Epithelial cell of proximal tubule (primary cell): ENCODE measurements at places on chromosomes 7 and 10.

- no peak for DNase-seq
These were observed 421.4 kb upstream of the MGMT start for GRCh38 chr10:129045599-129045998.

DNA sequence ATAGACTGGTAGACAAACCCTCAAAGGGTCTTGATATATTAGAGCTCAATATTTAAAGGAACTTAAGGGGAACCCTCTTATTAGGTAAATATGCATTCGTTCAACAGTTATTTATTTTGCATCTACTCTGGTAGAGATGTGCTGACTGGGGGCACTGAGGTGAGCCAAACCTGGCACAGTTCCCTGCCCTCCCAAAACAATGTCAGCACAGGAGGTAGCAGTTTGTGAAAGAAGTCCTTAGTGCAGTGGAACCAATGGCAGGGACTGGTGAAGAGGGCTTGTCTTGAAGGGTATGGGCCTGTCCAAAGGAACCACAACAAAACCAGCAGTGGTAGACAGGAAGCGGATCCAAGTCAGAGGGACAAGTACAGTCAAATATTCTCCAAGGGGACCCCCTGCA is 32.6 kb upstream of the GPAM start:
- no peak for DNase-seq

- DNase-seq = no peak
These were observed 31.0 kb downstream of the MKI67 start for GRCh38 chr10:128095027-128095752.

- no peak for DNase-seq
These were observed 56.3 kb downstream of the ZMIZ1 start for GRCh38 chr10:79125092-79125491.

DNA sequence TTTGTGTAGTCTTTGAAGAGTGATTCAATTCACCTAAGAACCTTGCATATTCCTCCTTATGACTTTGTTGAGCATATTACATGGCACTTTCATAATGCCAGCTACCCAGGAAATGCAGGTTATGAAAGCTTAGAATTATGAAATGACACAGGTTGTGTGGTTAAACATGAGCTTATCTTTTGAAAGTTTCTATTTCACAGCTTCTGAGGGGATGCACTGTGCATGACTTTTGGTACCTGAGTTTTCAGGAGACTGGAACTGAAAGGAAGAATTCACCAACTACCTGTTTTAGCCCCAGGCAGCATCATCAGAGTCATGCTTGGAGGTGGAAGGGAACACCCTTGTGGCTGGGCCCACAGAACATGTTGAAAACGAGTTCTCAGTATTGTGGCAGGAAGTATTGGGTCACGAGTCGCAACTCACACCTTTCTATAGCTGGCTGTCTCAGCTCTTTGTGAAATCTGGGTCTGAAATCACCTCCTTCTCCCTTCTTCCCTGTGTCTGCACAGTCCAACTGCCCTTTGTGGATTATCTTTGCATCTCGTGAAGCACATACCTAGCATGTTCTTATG is 228.2 kb downstream of the PTEN start:
- DNase-seq = no peak

DNA sequence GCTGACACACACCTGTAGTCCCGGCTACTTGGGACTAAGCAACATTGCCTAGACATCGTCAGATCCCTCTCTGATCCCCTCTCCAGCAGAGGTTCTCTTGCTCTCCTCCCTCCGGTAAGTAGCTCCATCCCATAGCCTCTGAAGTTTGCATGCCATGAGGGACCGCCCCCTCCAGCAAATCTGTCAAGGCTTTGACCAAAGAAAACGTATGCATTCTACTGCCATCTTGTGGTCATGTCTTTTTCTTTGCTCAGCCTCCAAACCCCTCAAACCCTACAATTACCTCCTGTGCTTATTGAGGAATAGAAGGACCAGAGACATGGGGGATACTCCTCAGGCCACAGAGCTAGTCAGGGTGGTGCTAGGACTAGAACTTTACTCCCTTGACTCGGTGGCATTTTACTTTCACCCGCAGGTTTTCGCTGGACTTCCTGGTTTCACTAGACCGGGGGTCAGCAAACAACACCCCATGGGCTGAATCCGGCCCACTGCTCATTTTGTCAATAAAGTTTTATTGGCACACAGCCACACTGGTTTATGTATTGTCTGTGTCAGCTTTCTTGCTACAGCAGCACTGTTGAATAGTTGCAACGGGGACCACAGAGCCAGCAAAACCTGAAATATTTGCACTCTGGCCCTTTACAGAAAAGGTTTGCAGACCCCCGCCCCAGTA is 202.6 kb upstream of the FOXK1 start:
- peak; percentile 19 for DNase-seq

DNA sequence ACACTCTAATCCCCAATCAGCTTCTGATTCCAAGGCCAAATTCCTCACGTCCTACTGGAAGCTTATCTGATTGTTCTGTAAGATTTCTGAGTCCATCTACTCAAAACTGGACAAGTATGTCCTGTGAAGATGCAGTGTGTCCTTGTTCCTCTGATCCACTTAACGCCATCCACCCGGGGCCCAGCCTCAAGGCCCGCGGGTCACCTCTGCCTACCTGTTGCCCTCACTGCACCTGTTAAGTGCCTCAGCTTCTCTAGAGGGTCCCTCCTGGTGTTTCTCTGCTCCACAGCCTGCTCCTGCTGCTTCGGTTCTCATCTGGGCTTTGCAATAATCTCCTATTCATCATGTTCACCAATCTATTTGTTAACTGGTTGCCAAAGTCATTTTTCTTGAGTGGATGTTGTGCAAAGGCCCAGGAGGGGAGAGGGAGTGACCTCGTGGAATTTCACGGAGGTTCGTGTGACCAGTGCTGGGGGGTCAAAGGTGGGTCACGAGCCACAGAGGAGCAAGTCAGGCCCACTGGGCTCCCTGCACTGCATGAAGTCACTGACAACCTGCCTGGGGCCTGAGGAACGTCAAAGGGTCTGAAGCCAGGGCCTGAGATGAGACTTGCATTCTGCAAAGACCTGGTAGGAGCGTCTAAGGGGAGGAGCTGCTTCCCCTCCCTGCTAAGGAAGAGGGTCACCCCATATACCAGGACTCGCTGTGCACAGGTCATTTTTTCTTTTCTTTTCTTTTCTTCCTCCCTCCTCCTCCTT is 338.1 kb downstream of the WDR37 start:
- no peak for DNase-seq

DNA sequence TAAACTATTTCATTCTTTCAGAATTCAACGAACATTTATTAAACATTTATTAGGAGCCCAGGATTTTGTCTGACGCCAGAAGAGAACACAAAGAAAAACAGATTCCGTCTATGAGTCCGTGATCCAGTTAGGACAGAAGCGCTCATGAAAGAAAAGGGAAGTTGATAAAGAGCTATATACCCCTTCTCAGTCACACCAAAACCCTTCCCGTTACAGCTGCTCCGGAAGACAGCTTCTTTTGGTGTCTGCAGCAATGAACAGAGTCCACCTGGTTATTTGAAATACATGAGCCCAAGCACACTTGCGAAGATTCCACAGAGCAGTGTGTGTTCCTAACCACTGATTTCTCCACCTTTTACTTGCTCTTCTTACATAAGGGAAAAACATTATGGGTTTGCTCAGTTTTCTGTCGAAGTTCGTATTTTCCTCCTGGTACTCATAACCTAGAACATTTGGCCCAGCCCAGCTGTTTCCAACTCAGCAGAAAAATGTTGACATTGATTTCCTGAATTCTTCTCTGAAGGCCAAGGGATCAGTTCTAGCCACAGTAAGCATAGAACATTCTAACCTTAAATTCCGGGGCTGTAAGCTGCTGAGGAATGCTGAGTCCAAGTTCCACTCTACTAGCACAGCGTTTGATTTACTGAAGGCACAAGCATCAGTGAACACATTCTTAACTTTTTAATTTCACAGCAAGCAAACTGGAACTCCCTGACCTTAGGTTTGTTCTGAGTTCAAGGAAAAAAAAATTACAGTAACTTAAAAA is 206.5 kb downstream of the SORCS1 start:
- DNase-seq = peak; percentile 51

- no peak for DNase-seq
These were observed 237.5 kb upstream of the PRSS1 start for GRCh38 chr7:142511801-142512200.

DNA sequence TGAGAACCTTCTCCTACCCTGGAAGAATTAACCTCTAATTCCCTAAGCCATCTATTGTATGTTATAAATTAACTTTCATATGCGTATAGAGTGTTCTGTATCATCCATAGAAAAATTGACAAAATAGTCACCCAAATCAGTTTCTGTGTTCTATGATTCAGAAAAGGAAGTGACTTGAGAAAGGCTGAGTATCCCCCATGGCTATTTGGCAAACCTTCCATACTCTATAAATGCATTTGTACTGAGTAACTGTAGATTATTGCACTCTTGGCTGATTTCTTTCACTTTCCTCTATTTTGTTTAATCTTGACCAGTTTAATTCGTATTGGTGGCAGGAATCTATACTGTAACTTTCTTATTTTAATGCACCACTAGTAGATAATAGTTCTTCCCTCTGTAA is 182.2 kb downstream of the HTR7 start:
- no peak for DNase-seq
